ENCODE measurements at places on chromosomes 11 and 22.

DNA sequence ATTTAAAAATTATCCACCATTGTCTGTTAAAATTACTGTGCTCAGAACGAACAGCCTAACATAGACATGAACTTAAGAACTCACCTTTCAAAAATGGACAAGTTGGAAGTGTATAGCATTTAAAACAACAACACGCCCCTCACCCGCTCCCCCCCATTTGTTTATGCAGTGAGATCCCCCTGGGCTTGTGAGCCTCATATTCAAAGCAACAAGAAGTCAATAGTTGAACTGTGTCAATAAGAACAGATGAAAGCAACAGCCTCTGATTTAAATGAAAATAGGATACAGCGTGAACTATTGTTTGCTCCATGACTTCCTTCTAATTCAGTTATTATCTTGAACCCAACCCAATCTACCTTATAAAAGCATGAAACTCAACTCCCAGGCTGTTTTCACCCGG lies 314.2 kb downstream of the BLID start:
- DNase-seq = no peak

GRCh38 chr11:18720091-18720807 lies 5.7 kb downstream of the IGSF22 start:
- peak; percentile 85 for DNase-seq

DNA sequence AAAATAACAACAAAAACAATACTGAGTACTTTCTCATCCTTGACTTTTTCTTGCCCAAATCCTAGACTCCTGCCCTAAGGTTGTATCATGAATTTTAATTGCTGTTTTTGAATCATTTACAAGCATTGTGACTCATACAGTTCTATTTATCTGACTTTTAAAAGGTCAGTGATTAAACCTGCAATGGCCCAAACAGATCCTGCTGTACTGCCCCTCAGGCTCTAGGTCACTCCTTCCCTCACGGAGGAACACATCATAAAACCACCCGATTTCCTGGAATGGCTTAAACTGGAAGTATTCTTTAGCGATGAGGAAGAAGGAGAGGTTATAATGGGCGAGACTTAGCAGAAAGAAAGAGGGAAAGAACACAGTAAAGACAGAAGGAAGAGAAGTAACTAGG lies 12.3 kb downstream of the ARFGAP3 start:
- DNase-seq = no peak

DNA sequence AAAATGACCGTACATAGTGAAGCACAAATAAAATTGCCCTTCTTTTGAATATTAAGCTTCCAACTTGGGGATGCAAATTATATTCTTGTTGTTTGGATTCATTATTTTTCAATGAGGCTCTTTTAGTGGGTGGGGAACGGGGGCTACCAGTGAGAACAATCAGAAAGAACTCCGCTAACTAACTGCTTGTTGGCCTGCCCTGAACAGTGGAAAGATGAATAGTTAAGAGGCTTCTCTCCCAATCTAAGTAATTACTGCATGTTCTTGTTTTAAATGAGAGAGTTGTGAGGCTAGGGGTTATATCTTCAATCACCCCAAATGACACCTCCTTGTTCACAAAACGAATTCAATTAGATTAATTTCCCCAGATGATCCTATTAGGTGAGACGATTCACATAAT lies 322.0 kb downstream of the FAT3 start:
- no peak for DNase-seq

DNA sequence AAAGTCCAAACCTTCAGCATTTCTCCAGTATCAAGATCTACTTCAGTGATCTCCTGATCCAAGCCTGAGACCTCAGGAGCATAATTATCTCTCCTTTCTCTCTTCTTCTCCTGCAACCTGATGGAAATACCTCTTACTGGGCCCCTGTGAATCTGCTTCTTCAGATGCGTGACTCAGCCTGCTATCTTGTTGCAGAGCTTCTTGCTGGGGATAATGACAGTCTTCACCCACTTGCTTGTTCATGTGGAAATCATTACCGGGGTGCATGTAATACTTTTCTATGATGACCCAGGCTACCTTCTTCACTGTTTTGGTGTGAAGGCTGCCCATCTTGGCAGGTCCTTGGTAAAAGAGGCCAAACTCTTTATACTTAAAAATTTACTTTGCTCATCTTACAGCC lies 140.0 kb upstream of the POU2AF2 start:
- DNase-seq = no peak

DNA sequence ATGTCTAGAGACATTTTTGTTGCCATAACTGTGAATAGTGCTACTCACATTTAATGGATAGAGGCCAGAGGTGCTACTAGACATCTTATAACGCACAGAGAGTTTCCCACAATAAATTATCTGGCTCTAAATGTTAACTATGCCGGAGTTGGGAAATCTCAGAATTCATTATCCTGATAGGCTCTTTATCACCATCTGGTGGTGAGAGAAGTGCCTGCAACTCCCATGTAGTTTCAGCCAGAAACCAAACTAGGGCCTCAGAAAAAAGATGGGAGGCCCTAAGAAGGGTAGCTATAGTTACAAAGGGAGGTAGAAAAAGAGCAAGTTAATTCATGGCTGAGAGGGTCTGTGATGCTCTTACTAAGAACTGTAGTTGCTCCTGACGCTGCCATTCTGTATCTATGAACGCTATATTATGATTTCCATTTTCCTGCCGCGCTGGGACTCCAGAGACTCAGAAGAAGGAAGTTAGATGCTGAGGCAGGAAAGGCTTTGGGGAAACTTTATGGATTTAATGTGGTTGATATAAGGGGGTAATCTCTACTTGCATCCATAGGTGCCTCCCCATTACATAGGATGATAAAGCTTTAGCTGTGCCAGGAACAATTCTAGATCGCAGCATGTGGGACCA lies 22.9 kb upstream of the MRPL17 start:
- DNase-seq = peak; percentile 41

DNA sequence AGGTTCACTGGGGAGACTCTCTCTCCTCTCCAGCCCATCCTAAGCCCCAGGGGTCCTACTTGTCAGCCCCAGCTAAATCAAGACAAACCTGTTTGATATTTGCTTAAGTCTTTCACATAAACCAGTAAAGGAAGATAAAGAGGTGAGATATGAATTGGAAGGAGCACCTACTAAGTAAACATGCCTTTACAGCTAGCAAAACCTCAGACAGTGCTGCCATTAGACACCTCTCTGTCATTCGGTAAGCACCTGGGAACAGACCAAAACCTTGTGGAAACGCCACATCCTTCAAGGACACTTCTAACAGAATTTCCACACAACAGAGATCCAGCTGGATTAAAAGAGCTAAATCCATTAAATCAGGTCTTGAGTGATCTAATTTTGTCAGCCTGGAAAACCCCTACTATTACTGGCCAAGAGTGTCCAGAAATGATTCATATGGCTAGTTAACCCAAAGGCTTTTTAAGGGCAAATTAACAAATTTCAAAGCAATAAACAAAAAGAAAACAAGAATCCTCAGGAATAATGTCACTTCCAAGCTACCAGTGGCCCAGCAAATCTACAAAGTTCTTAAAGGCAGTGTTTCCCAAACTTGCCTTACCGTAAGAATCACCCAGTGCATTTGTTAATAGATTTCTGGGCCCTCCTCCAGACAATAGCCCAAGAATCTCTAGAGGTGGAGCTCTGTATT lies 2.4 kb downstream of the VPS37C start:
- no peak for DNase-seq

- no peak for DNase-seq
Observed at GRCh38 chr11:78039391-78039918, 16.4 kb upstream of the KCTD14 start.

GRCh38 chr11:74388678-74389327 lies 9.4 kb downstream of the PGM2L1 start:
- DNase-seq = peak; percentile 60

GRCh38 chr11:69879729-69880005 lies 60.5 kb upstream of the FGF3 start:
- no peak for DNase-seq
